ENCODE measurements at places on chromosomes 13 and 19.

DNA sequence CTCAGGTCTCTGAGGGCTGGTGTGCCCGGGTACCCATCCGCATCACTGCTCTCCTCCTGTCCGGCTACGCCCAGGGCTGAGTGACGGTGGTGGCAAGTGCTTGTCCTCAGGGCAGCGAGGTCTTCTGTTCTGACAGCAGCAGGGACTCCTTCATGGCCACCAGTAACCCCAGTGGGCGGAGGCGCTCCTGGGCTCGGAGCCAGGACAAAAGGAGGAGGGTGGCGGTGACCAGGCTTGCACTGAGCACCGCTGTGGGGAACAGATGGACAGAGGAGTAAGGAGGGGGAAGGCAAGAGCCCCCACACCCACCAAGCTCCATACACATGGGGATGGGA lies 5.8 kb downstream of the CD320 start:
- no peak for ATAC-seq

DNA sequence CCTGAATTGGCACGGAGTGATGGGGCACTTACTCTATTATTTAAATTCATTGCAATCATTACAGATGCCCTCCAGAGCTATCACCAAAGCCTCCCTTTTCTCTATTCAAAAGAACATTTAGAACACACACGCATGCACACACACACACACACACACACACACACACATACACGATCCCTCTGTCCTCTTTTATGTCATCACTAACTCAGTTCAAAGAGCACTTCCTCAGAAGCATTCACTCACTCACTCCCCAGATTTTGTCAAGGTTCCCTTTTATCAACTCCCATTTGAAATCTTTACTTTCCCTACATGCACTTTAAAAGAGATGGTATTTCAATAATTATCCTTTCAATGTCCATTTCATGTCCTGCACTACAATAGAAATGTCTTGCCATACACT lies 22.4 kb upstream of the IGFL4 start:
- no peak for ATAC-seq

GRCh38 chr13:94660695-94661326 lies 51.5 kb downstream of the SOX21 start:
- no peak for ATAC-seq

DNA sequence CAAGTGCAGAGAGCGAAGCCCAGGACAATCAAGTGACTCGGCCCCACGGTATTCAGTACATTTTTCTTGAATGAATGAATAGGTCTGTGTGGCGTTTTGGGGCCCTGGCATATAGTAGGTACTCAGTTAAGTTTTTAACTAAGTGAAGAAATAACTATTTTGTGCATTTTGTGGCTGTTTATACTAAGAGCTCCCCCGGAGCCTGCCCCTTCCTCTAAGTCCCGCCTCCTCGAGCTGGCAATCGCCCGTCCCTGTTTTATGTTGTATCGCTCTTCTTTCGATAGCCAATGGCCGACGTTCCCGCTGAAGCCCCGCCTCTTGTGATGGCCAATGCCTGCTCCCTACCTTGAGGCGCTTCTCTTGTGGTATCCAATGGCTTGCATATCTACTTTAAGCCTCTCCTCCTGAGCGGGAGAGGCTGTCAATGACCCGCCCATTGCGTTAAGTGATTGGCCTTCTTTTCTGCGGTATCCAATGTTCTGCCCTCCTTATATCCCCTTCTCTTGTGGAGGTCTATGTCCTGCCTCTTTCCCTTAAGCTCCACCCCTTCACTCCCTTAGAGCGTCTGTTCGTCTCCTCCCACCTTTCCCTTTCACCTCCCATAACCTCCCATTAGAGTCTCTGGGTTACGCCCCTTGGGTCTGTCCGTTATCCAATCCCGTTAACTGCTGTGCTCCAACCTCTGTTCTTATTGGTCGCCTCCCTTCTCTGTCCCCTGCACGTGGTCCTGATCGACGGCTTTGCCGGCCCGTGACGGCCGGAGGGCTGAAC lies 509 bp upstream of the HDGFL2 start:
- ATAC-seq, result peak; percentile 95

- peak; percentile 71 for ATAC-seq
These were observed at the start of gene PPM1N for GRCh38 chr19:45498411-45499195. Gene PPM1N (plus strand): TSS chr19:45498443. CDS start chr19:45498473, 30 bp downstream.

- no peak for ATAC-seq
These were observed 65.6 kb upstream of the HTR2A start for GRCh38 chr13:46962281-46962941.

- ATAC-seq, result no peak
These were observed 281.2 kb downstream of the PCDH9 start for GRCh38 chr13:66948910-66949309.

- ATAC-seq, result no peak
These were observed 385.5 kb downstream of the MZT1 start for GRCh38 chr13:72341904-72342303.

DNA sequence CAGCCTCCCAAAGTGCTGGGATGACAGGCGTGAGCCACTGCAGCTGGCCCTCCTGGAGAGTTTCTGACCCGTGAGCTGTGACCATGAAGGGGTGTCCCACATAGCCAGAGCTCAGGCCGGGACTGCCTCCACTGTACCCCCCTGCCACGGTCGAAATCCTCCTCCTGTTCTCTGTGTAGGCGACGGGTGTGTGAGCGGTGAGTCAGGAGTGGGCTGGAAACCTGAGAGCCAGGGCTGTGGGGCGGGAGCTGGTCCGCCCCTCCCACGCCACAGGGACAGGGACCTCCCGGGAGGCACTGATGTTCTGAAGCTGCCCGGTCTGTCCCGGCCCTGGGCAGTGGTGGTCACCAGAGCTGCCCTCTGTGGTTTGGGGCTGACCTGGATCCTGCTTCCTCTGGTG lies 3.9 kb downstream of the WDR18 start:
- ATAC-seq, result no peak

DNA sequence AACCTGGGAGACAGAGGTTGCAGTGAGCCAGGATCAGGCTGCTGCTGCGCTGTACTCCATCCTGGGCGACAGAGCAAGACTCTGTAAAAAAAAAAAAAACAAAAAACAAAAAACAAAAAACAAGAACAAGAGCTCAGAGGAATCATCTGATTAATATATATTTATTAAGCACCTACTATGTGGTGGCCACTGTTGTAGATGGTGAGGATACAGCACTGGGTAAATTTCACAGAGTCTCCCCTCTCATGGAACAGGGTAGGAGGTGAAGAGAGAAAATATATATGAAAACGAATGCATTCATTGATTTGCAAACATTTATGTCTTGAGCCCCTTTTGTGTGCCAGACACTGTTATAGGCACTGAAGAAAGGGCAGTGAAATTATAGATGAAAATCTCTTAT lies 5.9 kb upstream of the SERTAD1 start:
- ATAC-seq, result no peak

DNA sequence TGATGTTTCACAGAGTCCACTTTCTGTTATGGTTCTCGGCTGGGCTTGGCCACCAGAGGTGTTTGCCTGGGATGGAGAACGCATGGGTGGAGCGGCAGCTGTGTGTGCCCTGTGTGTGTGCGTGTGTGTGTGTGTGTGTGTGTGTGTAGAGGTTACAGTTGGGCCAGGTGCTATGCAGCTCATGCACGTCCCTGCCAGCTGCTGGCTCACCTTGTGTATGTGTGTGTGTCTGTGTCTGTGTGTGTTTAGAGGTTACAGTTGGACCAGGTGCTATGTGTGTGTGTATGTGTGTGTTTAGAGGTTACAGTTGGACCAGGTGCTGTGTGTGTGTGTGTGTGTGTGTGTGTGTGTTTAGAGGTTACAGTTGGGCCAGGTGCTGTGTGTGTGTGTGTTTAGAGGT lies 33.0 kb upstream of the PEG3 start:
- no peak for ATAC-seq

- no peak for ATAC-seq
These were observed 79.7 kb downstream of the ESD start for GRCh38 chr13:46717275-46717674.

DNA sequence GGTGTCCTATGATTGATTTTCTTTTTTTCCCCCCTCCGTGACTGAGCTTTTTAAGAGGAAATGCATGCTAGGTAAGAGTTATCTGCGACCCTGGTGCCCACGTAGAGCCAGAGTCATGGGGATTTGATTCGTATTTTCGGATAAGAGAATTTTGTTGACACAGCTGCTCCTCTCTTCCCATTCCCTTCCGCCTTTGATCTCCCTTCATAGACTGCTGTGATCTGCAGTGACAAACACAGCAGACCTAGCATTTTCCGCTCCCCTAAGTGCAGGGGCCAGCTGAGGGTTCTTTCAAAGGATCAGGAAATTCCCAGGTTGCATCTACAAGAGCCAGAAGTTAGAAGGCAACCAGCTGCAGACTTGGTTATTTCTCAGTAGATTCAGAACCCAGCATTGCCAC lies 70.5 kb downstream of the ZNF568 start:
- no peak for ATAC-seq

All from stimulated activated memory B cell treated with anti-CD40 and anti-IgM and Interleukin-4, amounts not matched to agents 10 μg/mL and 1 μg/mL and 100 μg/mL, for 72 hours (primary cell).